Activated T-cell treated with anti-CD3 and anti-CD28 coated beads, Interleukin-2, amount 50 U/mL, for 4 hours (primary cell): ENCODE measurements at places on chromosomes 6 and 20. TPM values are rescaled to one million over a fixed set of nuclear protein-coding genes. Genes with fewer than 3 reads are reported as not detected.

- DNase-seq, result no peak
Observed at GRCh38 chr6:51953246-51953645, 134.2 kb downstream of the PKHD1 start.

DNA sequence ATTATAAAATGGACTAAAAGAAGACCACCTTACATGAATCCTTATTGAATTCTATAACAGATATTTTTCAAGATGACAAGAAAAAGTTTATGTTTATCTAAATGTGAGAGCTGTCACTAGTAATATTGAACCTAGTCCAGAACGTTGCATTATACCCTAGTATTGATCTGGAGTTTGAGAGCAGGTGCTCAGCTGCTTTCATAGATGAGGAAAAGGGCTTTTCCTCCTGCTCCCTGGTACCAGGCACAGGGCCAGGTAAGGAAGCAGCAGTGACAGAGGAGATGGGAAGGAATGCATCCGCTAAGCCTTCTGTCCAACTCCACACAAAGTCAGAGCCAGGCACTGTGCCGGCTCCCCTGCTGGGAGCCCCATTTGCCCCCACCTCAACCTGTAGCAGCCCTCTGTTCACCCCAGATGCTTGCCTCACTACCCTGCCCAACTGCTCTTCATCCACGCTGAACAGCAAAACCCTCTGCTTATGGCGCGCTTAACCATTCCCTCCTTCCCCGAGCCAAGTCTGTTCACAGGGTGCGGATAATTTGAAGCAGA is 393.1 kb downstream of the FRK start:
- DNase-seq, result no peak

Gene CTCFL
- 0.15 TPM for total RNA-seq

DNA sequence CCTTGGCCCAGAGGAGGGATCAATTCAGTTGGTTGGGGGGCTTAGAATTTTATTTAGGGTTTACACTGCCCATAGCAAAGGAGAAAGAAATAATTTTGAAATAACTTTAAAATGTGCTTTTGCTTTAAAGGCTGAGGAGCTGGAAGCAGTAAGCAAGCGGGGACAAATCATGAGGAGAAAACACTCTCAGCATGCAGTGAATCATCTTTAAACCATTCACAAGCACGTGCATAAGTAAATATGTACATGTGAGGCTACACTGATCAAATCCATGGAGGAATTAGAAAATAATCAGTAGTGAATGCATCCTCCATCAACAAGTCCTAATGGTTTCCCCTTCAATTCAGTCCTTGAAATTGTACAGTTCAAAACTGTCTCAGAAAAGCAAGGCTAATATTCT is 181.0 kb downstream of the MTFR2 start:
- no peak for DNase-seq

DNA sequence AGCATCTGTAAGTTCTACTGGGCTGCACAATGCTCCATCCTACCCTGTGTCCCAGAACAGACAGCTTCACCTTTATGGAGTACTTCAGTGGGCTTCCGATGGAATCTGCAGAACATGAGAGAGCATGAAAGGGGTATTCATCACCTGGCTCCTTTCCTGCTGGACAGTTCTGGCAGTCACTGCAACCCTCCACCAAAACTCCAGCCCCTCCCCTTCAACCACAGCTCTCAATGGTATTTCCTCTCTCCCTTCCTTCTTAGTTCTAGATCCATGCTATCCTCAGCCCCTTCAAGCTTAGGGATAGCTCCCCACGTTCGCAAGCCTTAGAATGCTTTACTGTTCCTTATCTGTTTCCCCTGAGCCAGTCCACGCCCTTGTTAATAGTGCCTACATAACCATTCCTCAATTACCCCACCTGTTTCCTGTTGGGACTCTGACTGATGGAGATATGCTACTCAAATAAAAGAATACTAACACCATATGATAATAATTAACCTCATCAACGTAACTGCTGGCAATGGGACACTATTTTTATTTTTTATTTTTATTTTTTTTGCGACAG is 26.8 kb downstream of the TRAM2 start:
- no peak for DNase-seq

Gene IP6K3
- total RNA-seq, result not detected

- DNase-seq, result no peak
Observed at GRCh38 chr6:149763866-149764265, 14.3 kb downstream of the PCMT1 start.

Gene SLPI
- total RNA-seq, result 0.83 TPM

DNA sequence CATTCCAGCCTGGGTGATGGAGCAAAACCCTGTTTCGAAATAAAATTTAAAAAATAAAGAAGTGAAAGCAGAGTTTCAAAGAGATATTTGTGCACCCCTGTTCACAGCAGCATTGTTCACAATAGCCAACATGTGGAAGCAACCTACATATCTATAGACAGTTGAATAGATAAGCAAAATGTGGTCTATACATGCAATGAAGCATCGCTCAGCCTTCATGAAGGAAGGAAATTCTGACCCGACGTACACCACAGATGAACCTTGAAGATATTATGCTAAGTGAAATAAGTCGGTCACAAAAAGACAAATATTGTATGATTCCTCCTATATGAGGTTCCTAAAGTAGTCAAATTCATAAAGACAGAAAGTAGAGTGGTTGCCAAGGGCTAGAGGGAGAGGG is 6.5 kb upstream of the NCOA6 start:
- DNase-seq, result no peak

DNA sequence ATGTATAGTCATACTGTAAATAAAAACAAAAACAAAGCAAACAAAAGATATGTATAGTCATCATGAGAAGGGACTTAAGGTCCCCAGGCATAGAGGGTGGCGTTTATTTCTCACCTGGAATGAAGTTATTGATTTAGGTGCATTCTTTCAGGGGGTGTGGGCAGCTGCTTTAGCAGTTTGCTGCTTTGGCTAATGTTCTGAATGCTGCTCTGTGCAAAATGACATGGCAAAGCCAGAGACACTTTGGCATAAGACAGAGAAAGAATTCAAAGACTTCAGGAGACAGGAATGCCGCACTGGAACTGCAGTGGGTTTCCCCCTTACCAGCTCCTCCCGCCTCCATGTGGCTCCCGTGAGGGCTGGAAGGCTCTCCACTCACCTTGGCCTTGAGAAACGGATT is 36.4 kb upstream of the NELFCD start:
- no peak for DNase-seq

Gene PRL
- total RNA-seq, result 0.24 TPM

Gene ZNF341
- total RNA-seq, result 5.2 TPM

DNA sequence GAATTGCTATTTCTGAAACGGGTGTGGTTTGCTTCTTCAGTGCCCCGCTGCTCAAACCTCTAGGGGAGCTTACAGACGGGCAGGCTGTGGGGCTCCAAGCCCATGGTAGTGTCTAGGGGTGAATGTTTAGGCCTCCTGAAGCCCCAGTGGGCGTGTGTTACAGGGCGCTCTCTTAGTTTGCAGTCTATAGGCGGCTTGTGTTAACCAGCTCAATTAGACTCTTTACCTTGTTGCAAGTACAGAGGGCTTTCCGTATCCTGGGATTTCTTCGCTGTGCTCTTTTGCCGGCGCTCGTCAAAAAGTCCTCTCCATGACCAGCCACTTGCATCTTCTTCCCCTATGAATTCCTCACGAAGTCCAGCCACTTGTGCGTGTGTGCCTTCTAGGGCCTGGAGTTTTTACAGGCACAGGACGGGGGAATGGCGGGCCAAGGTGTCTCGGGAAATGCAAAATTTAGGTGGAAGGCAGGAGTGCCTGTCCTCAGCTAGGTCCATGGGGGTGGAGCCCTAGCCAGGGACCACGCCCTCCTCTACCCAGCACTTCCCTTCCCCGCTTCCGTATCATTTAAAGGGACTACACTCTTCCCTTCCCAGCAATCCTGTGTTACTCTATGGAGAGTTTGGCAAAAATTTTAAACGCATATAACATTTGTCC is 94.5 kb downstream of the HTR1B start:
- DNase-seq, result no peak

GRCh38 chr6:11296449-11297375 is 64.2 kb upstream of the NEDD9 start:
- DNase-seq, result no peak

Gene SYNGAP1
- 23.4 TPM for total RNA-seq

Gene HLA-DQA2
- total RNA-seq, result 0.41 TPM

GRCh38 chr20:46820682-46821081 is 74.0 kb upstream of the EYA2 start:
- DNase-seq, result no peak

Gene CST5
- not detected for total RNA-seq

- DNase-seq, result no peak
Observed at GRCh38 chr6:30149858-30150550, 11.0 kb downstream of the TRIM10 start.

Gene RBPJL
- 0.19 TPM for total RNA-seq

DNA sequence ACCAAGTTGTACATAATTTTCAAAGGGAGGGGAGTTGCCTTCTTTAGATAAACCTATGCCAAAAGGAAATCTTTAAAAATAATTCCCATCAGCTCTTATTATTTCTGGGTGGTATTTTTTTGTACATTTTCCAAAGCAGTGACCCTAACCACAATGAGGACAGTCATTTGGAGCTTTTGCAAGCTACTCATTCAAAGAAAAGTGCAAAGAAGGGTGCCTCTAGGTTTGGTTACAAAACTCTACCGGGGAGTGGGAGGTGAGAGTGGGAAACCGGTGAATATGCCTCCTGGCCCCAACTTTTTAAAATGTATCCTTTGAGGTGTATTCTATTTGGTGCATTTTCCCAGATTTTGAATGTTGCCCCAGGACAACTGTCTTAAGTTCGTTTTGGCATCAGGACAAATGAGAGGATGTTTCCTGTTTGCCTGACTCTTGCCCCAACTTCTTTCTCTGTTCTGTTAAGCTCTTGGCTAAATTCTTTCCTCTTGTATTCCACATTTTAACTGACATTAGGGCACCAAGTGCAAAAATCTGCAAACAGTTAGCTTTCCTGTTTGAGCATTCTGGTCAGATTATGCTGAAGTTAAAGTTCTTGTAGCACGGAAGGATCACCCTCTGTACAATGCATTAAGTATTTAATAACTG is 78.9 kb downstream of the SLX4IP start:
- DNase-seq, result no peak

Gene GRM1
- total RNA-seq, result not detected

DNA sequence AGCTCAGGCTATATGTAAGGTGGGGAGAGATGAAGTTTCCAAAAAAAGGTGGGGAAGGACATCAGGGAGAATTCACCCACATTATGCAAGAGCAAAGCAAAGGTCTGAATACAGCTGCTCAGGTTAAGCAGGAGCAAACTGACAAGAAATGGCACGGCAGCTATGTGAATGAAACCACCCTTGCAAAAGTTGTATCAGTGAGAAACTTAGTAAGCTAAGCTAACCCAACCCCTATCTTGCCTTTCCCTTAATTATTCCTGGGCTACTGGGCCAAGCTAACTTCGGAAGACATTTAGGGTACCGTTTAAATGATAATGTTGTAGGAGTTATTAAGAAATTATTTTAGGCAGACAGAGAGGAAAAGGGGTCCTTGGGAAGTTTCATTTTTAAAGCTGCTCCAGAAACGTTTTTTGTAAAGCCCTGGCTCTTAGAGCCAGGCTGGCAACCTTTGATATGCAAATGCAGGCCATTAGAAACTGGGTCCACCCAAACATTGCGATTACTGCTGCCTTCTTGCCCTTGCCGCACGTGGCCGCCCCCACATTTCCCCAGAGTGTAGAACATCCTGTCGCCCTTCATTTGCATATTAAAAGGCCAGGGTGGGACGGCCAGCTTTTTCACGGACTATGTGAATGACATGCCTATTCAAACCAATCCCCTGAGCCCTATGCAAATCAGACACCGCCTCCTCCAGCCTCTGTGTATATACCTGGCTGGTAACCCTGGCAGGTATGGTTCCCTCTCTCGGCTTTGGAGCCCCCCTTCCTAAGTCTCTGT is 60.5 kb upstream of the SAMD5 start:
- no peak for DNase-seq

DNA sequence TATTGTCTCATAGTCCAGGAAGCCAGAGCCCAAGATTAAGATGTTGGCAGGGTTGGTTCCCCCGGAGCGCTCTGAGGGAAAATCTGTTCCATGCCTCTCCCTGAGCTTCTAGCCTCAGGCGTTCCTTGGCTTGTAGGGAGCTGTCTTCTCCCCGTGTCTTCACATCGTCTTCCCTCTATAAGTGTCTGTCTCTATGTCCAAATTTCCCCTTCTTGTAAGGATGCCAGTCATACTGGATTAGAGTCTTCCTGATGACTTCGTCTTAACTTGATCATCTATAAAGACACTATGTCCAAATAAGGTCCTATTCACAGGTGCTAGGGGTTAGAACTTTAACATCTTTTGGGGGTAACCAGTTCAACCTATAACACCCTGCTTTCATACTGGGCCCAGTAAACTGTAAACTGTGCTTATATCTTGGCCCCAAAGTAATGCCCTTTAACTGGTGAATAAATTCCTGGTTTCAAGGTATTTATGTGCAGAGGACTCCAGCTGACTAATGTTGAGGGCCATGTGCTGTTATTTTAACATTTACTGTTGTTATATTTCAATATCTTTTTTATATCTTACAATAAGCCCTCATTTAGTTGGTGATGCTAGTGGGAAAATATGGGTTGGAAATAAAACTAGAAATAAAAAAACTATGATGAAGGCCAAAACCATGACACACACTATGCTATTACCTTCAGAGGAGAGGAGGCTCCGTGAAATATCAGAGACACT is 101.7 kb upstream of the IYD start:
- DNase-seq, result no peak

DNA sequence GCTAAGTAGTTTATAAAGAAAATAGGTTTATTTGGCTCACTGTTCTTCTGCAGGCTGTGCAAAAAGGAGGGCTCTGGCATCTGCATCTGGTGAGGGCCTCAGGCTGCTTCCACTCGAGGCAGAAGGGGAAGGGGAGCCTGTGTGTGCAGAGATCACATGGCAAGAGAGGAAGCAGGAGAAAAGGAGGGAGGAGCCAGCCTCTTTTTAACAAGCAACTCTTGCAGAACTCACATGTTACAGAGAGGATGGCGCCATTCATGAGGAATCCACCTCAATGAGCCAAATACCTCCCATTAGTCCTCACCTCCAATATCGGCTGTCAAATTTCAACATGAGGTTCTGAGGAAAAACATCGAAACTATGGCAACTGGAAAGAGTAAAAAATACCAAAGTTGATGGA is 666.6 kb upstream of the SLC35B3 start:
- DNase-seq, result no peak

- DNase-seq, result no peak
Observed at GRCh38 chr6:147058786-147059385, 145.3 kb upstream of the STXBP5 start.

DNA sequence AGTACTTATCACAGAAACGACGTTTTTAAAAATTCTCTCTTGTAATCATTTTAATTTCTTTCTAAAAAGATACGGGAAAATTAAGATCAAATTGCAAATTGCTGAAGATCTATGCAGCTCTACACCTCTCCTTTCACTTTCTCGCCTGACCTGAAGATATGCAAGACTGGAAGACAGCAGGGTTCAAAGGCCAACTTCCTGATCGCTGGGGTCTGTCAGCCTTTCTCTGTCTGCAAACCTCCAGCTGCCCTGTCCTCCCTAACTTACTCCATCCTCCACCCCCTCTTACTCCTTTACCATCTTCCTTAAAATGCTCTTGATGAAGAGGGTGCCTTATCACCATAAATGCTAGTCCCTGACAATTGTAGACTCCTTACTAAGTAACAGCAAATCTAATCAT is 63.7 kb downstream of the POPDC3 start:
- DNase-seq, result no peak

- no peak for DNase-seq
Observed at GRCh38 chr6:5379647-5380242, 118.4 kb downstream of the FARS2 start.
